ENCODE measurements at places on chromosomes 11 and 22.

- DNase-seq = no peak
Observed at GRCh38 chr22:38420734-38421133, 34.3 kb downstream of the KCNJ4 start.

DNA sequence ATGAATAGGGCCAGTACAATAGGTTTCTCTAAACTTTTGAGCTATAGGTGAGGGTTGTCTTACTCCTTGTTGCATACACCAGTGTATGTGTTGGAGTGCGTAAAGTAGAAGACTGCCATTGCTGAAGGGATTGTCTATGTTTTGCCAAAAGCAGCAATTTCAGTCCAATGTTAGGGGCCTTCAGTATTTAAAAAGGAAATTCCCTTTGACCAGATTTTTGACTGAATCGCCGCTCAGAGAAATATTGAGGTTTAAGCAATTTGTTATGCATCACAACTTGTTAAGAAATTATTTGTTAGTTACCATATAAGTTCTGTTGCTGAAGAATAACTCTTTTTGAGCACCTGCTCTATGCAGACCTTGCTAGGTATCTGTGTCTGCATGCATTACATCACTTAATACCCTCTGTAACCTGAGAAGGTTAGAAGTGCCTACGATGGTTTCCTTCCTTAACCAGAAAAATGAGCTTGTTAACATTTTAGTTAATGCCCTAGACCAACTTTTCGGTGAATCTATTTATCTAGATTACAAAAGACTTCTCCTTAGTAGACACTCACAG, 33.9 kb downstream of the MMP20 start:
- DNase-seq = no peak

DNA sequence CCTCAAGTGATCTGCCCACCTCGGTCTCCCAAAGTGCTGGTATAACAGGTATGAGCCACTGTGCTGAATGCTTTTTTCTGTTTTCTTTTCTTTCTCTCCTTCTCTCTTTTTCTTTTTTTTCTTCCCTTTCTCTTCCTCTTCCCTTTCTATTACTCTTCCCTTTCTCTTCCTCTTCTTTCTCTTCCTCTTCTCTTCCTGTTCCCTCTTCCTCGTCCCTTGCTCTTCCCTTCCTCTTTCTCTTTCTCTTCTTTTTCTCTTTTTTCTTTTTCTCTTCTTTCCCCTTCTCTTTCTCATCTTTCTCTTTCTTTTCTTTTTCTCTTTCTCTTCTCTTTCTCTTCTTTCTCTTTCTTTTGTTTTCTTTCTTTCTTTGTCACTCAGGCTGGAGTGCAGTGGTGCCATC, 1.2 kb downstream of the OOSP1 start:
- DNase-seq = no peak

DNA sequence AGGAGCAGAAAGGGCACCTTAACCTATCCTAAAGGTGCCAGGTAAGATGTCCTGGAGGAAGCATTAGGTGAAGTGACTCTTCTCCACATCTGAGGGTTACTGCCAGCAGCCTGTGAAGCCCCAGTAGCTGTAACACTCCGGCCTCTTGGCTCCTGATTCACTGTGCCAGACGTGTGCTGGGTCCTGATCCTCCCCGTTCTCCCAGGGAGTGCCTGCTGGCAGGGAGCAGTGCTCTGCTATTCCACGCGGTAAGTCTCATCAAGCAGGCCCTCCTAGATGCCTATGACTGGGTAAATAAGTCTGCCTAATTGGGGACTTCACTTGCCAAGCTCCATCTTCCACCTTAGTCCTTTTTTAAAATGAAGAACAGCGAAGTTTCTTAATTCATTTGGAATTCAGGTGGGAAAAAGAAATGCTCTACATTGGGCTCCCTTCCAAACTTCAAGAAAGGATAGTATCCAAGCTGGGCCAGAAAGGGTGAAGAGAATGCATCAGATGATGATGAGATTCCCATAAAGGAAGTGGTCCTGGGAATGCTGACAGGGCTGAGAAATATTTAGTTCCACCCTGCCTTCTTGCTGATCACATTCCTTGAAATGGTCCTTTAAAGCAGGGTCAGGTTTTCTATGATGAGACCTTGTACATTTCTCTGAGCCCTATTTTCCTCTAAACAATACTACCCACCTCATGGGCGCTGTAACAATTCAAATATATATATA, 188.0 kb downstream of the MAML2 start:
- DNase-seq = peak; percentile 90

All from EL (cell line).